Mesendoderm (in vitro differentiated cells): ENCODE measurements at places on chromosomes 6 and 20.

- H3K4me1 ChIP-seq, result no peaks in the 10 kb centered on the region
- no peaks in the 10 kb centered on the region for H3K36me3 ChIP-seq
- no peak for DNase-seq
- H3K4me3 ChIP-seq, result no peak overlapping the region
- H3K27ac ChIP-seq, result no peak overlapping the region
These were observed 45.0 kb upstream of the IRF4 start for GRCh38 chr6:346386-347030.

- H3K4me1 ChIP-seq, result no peaks in the 10 kb centered on the region
- H3K4me3 ChIP-seq, result no peak overlapping the region
- H3K27me3 ChIP-seq, result no peaks in the 10 kb centered on the region
- no peaks in the 10 kb centered on the region for H3K36me3 ChIP-seq
- no peak overlapping the region for H3K27ac ChIP-seq
- peak; percentile 19 for DNase-seq
These were observed 170.5 kb upstream of the RGS17 start for GRCh38 chr6:153301602-153302001.

- H3K4me3 ChIP-seq, result no peak overlapping the region
- peaks cover 10% of the 10 kb centered on the region for H3K4me1 ChIP-seq
- no peaks in the 10 kb centered on the region for H3K27me3 ChIP-seq
- H3K27ac ChIP-seq, result no peak overlapping the region
- H3K36me3 ChIP-seq, result no peaks in the 10 kb centered on the region
These were observed 15.2 kb downstream of the DSE start for GRCh38 chr6:116385921-116386320.

- H3K4me1 ChIP-seq, result peaks cover 2% of the 10 kb centered on the region
- H3K4me3 ChIP-seq, result no peak overlapping the region
- DNase-seq, result no peak
- no peak overlapping the region for H3K27ac ChIP-seq
These were observed 15.4 kb downstream of the GPR31 start for GRCh38 chr6:167142433-167142761.

DNA sequence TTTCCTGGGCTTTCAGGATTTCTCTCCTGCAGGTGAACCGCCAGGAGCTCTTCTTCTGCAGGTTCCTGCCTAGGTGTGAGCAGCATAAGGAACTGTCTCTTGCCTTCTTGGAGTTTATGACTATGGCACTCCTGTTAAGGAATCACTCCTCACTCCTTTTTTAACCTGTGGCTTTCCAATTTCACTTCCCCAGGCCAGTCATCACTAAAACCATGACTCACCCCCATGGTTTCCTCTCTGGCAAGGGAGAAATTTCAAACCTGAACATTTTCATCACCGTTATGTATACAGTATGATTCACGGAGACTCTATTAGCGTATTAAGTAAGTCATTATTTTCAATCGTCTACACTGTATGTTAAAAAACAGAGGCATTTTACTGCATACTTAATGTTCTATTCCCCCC lies 78.2 kb upstream of the ARID1B start:
- no peaks in the 10 kb centered on the region for H3K27me3 ChIP-seq
- H3K27ac ChIP-seq, result no peak overlapping the region
- H3K4me1 ChIP-seq, result no peaks in the 10 kb centered on the region
- H3K36me3 ChIP-seq, result no peaks in the 10 kb centered on the region
- no peak for DNase-seq
